Testis (tissue), 5 donors: ENCODE measurements at places on chromosomes 6 and 20. TPM values are rescaled to one million over a fixed set of nuclear protein-coding genes. Genes with fewer than 3 reads are reported as not detected.
A peak's percentile ranks its signal among the peaks of the same experiment; 100 is the strongest.

Gene INSM1
- total RNA-seq, result 2.8 TPM

Gene ETV7
- 0.68 TPM for total RNA-seq

Gene EDN3
- 5.2 TPM for total RNA-seq

Gene CRISP2
- total RNA-seq, result 197 TPM

Gene ZNF311
- 3.5 TPM for total RNA-seq

Gene ASIP
- not detected for total RNA-seq

DNA sequence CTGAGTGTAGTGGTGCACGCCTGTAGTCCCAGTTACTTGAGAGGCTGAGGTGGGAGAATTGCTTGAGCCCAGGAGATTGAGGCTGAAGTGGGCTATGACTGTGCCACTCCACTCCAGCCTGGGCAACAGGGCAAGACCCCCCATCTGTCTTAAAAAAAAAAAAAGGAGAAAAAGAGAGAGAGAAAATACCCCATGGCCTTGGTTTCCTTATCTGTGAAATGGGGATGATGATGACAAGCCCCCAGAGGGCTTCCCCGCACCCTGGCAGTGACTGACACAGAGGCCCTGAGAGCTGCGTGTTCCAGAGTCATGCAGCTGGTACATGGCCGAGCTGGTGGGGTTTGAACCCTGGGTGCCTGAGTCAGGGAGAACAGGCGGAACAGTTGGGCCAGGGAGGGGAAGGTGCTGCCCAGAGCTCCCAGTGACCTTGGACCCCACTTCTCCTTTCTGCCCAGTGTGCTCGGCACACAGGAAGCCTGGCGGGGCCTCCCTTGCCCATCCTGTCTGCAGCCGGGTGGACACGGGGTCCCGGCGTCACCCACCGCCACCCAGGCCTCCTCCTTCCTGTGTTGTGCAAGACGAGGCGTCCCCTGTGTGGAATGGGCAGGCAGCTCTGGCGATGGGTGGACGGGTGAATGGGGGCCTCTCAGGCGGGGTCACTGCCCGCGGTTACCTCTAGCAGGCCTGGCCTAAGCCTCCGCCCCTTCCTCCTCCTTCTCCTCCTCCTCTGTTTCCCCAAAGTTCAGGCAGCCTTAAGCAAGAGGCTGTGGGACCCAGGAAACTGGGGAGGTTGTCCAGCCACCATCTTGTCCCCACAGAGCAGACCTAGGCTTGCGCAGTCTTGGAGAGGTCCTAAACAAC is 84.2 kb downstream of the CEBPB start:
- H3K27me3 ChIP-seq, result no peaks in the 10 kb centered on the region
- H3K4me3 ChIP-seq, result no peak overlapping the region
- peaks cover 23% of the 10 kb centered on the region for H3K4me1 ChIP-seq
- peak; percentile 56 for DNase-seq
- no peaks in the 10 kb centered on the region for H3K36me3 ChIP-seq

- H3K4me1 ChIP-seq, result peaks cover 12% of the 10 kb centered on the region
- no peak overlapping the region for H3K4me3 ChIP-seq
- DNase-seq, result no peak
- no peaks in the 10 kb centered on the region for H3K27me3 ChIP-seq
- H3K36me3 ChIP-seq, result no peaks in the 10 kb centered on the region
Observed at GRCh38 chr20:43942201-43942590, 27.5 kb downstream of the TOX2 start.

DNA sequence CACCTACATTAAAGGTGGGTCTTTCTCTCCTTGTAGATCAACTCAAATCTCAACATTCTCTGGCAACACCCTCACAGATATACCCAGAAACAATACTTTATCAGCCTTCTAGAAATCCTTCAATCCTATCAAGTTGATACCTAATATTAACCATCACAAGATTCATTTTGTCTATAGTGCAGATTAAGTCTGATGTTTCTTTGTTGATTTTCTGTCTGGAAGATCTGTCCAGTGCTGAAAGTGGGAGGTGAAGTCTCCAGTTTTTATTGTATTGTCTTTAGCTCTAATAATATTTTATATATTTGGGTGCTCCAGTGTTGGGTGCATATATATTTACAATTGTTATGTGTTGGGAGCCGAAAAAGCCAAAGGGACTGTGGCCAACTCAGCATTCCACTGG is 493.9 kb upstream of the ADGRB3 start:
- no peak overlapping the region for H3K27ac ChIP-seq
- no peak for DNase-seq
- H3K4me3 ChIP-seq, result no peak overlapping the region
- H3K4me1 ChIP-seq, result no peaks in the 10 kb centered on the region

DNA sequence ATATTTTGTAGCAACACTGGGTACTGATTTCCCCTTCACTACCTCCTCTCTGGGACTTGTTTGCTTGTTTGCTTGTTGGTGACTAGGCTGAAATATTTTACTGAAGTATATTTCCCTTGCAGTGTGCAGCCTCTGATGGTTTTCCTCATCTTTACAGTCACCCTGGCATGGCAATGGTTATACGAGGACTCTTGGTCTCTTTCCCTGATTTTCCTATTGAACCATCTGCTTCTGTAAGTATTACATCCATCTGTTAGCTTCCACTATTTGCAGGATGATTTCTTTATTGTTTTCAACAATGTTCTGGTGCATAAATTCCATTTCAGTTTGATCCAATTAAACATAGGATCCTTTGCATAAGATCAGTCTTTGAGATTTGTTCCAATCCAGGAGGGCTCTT is 465.1 kb downstream of the MEI4 start:
- no peaks in the 10 kb centered on the region for H3K27me3 ChIP-seq
- H3K27ac ChIP-seq, result no peak overlapping the region
- no peak overlapping the region for H3K4me3 ChIP-seq
- no peaks in the 10 kb centered on the region for H3K4me1 ChIP-seq
- H3K36me3 ChIP-seq, result no peaks in the 10 kb centered on the region

- no peaks in the 10 kb centered on the region for H3K27me3 ChIP-seq
- H3K4me3 ChIP-seq, result no peak overlapping the region
- H3K4me1 ChIP-seq, result no peaks in the 10 kb centered on the region
Observed at GRCh38 chr20:42938441-42939205, 251.1 kb downstream of the PTPRT start.

- no peaks in the 10 kb centered on the region for H3K27me3 ChIP-seq
- H3K4me3 ChIP-seq, result no peak overlapping the region
- DNase-seq, result no peak
- no peaks in the 10 kb centered on the region for H3K4me1 ChIP-seq
- no peak overlapping the region for H3K27ac ChIP-seq
Observed at GRCh38 chr6:140226637-140227036, 852.2 kb upstream of the CITED2 start.

DNA sequence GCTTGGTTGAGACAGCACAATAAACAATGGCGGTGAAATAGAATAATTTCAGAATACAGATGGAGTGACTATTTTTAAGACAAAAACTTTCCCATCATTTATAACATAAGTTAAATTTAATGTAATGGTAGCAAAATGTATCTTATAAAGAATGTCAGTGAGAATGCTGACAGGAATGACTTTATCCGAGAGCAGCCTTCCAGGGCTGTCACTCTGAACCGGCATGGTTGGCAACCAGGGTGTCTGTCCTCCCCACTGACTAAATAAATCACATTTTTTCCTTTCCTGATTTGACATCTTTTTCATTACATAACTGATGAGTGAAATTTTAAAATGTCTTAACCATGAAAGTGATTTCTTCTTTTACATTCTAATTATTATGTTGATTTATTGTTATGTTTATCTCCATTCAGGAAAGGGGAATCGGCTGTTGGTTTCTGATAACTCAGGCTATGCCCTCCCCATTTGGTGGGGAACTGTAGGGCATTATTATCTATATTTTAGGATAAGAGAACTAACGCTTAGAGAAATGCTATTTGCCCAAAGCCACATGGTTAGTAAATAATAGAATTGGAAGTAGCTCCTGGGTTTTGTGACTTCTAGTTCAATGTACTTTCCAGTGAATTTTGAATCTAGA is 109.2 kb upstream of the OGFRL1 start:
- H3K27me3 ChIP-seq, result no peaks in the 10 kb centered on the region
- H3K4me1 ChIP-seq, result no peaks in the 10 kb centered on the region
- no peaks in the 10 kb centered on the region for H3K36me3 ChIP-seq
- no peak for DNase-seq
- no peak overlapping the region for H3K4me3 ChIP-seq

DNA sequence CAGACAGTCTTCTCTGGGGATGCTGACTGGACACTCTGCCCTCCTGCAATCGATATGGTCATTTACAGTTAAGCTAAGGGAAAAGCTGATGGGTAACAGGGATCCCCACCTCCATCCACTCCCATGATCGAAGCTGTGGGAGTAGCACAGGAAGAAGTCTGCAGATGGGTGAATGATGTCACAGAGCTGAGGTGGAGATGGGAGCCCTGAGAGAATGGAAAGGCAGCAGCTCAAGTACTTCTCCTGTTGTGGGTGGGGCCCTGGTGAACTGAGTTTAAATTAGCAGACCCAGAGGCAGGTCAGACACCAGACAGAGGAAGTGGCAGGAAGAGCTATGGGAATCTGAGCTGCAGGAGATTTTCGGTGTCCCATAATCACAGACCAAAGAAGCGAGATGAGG is 29.0 kb downstream of the HDGFL1 start:
- no peak overlapping the region for H3K4me3 ChIP-seq
- DNase-seq, result no peak
- H3K27ac ChIP-seq, result no peak overlapping the region

- no peaks in the 10 kb centered on the region for H3K36me3 ChIP-seq
- no peak for DNase-seq
- peaks cover 5% of the 10 kb centered on the region for H3K4me1 ChIP-seq
- peak overlapping the region; percentile 8 for H3K27ac ChIP-seq
- no peaks in the 10 kb centered on the region for H3K27me3 ChIP-seq
- no peak overlapping the region for H3K4me3 ChIP-seq
Observed at GRCh38 chr6:89564752-89565427, 73.7 kb downstream of the LYRM2 start.

- H3K27me3 ChIP-seq, result no peaks in the 10 kb centered on the region
- no peaks in the 10 kb centered on the region for H3K4me1 ChIP-seq
- H3K36me3 ChIP-seq, result no peaks in the 10 kb centered on the region
- DNase-seq, result no peak
Observed at GRCh38 chr6:14656078-14656521, 538.5 kb downstream of the CD83 start.

DNA sequence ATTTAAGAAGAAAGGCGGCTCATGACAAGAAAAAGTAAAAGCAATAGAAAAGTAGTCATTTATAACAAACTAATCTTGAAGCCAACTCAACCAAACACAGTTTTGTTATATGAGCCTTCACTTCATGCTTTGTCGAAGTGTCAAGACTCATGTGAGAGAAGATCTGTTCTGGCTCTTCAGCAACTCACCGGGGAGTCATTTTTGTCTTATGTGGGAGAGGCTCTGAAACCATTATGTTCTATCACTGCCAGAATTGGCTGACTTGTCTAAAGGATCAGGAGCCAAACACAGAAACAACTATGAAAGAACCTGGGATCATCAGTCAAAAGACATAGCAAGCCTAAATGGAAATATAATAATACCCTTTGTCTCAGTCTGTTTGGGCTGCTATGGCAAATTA is 105.2 kb downstream of the CDK19 start:
- no peaks in the 10 kb centered on the region for H3K36me3 ChIP-seq
- H3K4me3 ChIP-seq, result no peak overlapping the region
- DNase-seq, result no peak
- H3K27ac ChIP-seq, result no peak overlapping the region
- no peaks in the 10 kb centered on the region for H3K27me3 ChIP-seq

GRCh38 chr6:69732045-69732444 is 64.8 kb downstream of the LMBRD1 start:
- no peak overlapping the region for H3K27ac ChIP-seq
- no peaks in the 10 kb centered on the region for H3K36me3 ChIP-seq
- no peaks in the 10 kb centered on the region for H3K27me3 ChIP-seq
- no peak overlapping the region for H3K4me3 ChIP-seq
- no peaks in the 10 kb centered on the region for H3K4me1 ChIP-seq

DNA sequence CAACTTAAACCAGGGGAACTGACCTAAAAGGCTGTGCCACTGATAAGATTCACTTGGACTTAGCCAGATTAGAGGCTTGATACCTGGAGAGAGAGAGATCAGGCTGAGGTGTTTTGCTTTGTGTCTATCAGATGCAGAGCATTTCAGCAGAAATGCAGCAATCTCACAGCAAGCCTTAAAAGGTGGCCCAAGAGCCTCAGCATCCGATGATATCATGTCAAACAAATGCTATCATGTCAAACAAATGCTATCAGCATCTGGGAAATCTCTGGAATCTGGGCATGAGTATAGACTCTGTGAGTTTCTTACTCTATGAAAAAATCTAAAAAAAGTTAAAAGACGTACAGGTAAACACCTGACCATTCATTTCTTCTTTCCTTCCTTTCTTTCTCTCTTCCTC is 718.9 kb downstream of the EYS start:
- H3K4me3 ChIP-seq, result no peak overlapping the region
- no peak for DNase-seq
- no peak overlapping the region for H3K27ac ChIP-seq
- no peaks in the 10 kb centered on the region for H3K27me3 ChIP-seq

DNA sequence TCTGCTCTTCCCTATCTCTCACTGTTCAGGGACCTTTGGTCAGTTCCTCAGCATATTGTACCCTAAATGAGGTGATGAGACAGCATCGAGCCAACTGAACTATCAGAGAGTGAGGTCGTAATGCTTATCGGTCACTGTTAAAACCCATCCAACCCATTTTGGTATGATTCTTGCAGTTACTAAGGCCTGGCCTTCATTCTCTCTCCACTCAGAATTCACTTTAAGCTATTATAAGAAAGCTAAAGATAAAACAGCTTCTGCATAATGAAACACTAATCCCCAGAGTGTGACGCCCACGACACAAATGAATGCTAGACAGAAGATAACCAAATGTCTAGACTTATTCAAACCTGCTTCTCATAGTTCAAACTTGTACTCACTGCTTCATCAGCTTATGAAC is 175.8 kb downstream of the GMPR start:
- H3K27ac ChIP-seq, result no peak overlapping the region
- no peak overlapping the region for H3K4me3 ChIP-seq
- H3K4me1 ChIP-seq, result peaks cover 7% of the 10 kb centered on the region
- no peak for DNase-seq
- H3K36me3 ChIP-seq, result no peaks in the 10 kb centered on the region
- no peaks in the 10 kb centered on the region for H3K27me3 ChIP-seq

DNA sequence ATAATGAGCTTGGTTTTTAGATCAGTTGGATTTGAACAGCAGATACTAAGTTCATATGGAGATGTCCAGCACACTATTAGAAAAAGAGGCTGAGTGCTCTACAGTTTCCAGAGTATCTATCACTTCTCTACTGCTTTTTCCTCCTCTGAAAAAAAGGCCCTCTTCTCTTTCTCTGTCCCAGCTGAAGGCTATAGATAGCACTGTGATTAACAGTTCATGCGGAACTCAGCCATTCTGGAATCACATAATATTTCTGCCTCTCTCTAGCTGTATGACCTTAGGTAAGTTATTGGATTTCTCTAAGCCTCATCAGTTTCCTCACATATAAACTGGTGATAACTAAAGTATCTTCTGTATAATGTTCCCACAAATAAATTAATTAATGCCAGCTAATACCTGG is 184.1 kb downstream of the UBE3D start:
- H3K36me3 ChIP-seq, result no peaks in the 10 kb centered on the region
- DNase-seq, result no peak
- H3K4me1 ChIP-seq, result peaks cover 5% of the 10 kb centered on the region
- H3K4me3 ChIP-seq, result no peak overlapping the region
